GM04504 (cell line): ENCODE measurements at places on chromosomes 3 and 15.

DNA sequence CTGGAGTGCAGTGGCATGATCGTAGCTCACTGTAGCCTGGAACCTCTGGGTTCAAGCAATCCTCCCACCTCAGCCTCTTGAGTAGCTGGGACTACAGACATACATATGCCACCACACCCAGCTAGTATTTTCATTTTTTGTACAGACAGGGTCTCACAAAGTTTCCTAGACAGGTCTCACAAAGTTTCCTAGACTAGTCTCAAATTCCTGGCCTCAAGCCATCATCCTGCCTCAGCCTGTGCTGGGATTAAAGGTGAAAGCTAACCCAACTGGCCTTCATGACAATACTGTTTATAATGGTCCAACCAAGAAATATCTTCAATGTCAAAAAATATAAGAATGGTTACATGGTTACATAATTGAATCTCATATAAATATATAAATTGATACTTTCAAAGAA, 24.0 kb downstream of the GPR176 start:
- DNase-seq = no peak

- no peak for DNase-seq
Observed at GRCh38 chr3:58093574-58094195, 85.5 kb downstream of the FLNB start.

- DNase-seq = peak; percentile 99
Observed at GRCh38 chr3:194089357-194090177, 46.4 kb upstream of the HES1 start.

DNA sequence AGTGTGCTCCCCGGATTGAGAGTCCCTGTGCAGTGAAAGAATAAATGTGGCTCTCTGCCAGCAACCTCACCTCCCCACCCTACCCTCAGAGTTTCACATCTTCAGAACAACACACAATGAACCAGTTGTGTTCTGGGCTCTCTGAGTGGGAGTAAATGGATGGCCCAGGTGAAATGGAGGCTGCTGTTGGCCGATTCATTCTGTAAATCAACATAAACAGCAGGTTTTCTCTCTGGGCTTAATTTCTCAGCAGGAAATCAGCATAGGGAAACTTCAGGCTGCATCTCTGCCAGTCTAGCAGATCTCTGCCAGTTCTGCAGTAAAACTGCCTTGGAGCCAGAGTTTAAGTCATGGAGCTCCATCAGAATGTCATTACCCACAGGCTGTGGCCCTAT, 54.6 kb upstream of the FURIN start:
- no peak for DNase-seq

GRCh38 chr3:33174711-33175414, 43.7 kb downstream of the SUSD5 start:
- no peak for DNase-seq

DNA sequence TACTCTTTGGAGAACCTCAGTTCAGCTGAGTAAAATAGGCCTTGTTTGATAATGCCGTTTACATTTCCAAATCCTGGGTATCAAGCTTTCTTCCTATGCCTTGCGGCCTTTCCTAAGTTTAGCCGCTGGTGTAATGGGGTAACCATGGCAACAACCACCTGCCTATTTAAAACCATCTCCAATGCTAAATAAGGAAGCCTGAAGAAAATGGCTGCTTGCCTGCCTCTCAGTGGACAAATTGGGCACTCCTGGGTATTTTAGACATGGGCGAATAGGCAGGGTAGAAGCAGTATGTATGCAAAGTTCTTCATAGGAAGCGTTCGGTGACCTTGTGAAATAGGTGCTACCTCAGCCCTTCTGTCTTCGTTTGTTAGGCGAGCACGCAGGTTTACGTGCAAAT, 122.7 kb downstream of the DGKG start:
- DNase-seq = no peak

DNA sequence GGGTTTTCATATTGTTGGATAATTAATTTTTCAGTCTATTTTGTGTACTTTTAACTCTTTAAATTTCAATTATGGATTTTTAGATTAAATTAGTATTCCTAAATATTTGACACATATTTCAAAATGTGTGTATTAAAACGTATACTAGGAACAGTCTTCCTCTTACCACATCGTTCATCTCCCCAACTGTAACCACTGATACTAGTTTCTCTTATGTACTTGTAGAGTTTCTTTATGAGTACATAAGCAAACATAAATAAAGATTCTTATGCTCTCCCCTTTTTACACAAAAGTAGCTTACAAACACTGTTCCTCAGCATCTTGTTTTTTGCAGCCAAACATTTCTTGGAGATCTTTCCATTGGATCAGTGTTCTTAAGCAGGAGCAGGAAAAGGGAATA, 45.9 kb downstream of the CMSS1 start:
- DNase-seq = no peak

GRCh38 chr3:73353649-73354217, 271.0 kb downstream of the PDZRN3 start:
- no peak for DNase-seq

- peak; percentile 84 for DNase-seq
Observed at GRCh38 chr3:36525115-36525801, 145.0 kb downstream of the STAC start.

DNA sequence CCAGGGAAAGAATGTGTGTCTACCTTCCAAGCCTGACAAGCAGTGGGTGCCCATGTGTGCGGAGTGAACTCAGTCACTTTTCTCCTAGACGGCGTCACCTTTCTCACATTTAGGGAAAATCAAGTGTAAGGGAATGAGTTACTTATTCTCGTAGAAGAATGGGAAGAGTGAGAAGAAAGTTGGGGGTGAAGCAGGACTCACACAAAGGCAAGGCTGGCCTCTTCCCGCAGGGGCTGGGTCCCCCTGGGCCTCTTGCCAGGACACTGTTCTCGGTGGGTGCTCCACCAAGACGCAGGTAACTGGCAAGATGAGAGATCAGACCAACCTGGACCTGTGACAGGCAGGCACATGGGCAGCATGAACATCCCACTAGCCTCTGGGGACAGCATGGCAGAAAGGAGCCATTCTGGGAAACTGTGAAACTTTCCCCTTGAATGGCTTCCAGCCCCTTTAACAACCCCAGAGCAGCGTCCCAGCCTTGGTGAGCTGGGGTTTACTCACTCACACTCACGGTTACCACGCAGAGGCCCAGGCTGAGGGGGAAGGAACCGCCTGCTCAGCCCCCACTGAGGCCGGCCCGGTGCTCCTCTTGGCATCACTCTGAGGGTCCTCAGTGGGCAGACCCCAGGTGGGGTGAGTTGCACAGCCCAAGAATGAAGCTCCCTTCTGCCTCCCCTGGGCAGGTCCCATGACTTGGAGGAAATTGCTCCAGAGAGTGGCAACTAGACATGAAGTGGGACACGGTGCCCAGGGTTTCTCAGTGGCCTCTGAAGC, 15.0 kb upstream of the SRP14 start:
- no peak for DNase-seq

- no peak for DNase-seq
Observed at GRCh38 chr3:27209617-27210264, 159.4 kb downstream of the NEK10 start.

DNA sequence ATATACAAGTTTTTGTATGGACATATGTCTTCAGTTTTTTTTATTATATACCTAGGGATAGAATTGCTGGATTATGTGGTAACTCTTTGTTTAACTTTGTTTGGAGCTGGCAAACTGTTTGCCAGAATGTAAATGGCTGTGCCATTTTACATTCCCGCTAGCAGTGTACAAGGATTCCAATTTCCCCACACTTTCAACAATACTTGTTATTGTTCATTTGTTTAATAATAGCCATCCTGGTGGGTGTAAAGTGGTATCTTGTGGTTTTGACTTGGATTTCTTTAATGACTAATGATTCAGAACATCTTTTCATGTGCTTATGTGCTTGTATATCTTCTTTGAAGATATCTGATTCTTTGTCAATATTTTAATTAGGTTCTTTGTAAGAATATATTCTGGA, 64.4 kb downstream of the ZNF609 start:
- DNase-seq = no peak

DNA sequence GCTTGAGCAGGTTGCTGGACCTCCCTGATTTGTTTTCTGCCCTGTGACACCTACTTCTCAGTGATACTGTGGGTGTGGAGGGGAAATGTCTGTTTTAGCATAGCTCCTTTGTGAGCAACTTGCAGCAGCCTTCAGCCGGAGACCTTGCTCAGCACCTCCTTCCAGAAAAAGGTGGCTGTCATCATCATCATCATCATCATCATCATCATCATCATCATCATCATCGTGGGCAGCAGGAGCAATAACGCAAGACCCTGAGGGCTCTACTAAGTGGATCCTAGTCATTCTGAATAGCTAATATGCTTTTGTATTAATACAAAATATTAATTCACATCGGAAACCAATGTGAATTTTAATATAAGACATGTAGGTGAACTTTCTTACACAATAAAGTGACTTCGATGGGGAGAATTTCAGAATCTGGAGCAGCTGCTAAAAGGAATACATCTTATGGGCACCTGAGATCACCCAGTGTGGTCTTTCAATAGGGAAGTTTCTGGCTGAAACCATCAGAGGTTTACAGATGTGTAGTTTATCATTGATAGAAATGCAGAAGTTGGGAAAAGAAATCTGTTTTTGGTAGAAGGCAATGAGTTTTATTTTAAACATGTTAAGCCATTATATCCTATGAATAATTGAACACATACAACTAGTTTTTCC, 8.6 kb downstream of the GABRR3 start:
- no peak for DNase-seq

GRCh38 chr3:30864132-30864531, 30.3 kb downstream of the GADL1 start:
- no peak for DNase-seq

DNA sequence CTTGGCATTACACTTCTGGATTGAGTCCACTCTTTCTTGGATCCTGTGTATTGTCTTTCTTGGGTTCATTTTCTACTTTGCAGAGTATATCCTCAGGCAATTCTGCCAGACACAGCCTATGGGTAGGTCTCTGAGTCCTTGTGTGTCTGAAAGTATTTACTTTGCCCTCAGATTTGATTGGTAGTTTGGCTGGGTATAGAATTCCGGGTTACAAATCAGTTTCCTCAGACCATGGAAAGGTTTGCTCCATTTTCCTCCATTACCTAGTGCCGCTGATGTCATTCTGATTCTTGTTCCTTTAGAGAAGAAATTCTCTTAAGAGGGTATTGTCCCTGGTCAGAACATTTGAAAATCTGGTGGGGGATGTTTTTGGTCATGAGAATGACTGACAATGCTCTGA, 133.2 kb downstream of the NUP210 start:
- no peak for DNase-seq

- no peak for DNase-seq
Observed at GRCh38 chr3:45034612-45035252, 8.6 kb downstream of the CLEC3B start.

- DNase-seq = peak; percentile 30
Observed at GRCh38 chr3:171982828-171983227, 56.5 kb upstream of the FNDC3B start.

DNA sequence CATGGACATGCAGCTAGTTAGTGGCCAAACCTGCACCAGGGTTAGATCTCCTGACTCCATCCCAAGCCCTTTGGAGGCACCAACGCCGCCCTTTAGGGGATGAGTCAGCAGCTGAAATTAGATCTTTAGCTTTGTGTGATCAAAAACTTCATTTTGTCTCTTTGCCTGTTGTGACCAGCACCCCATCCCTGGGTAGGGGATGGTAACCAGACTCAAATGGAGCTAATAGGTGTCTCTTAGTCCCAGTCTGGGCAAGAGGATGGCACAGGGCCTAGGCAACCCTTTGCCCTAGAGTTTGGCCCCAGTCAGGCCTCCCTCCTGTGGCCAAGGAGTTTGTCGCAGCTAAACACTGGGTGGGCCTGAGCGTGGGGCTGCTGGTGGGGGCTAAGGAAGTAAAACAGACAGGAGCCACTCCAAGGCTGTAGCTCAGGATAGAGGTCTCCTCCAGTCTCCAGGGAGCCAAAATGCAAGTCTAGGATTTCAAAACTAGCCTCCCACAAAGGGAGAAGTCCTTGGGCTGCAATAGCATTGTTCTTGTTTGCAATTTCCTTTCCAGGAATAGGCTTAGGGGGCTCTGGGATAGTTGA, 105.1 kb downstream of the CPN2 start:
- no peak for DNase-seq

- DNase-seq = no peak
Observed at GRCh38 chr3:183027276-183027675, 46.9 kb upstream of the DCUN1D1 start.

GRCh38 chr15:78259232-78259631, 5.1 kb upstream of the DNAJA4 start:
- DNase-seq = no peak

- DNase-seq = no peak
Observed at GRCh38 chr3:111538681-111539083, 3.3 kb upstream of the CD96 start.

GRCh38 chr3:101876142-101876541, 26.8 kb downstream of the NFKBIZ start:
- no peak for DNase-seq

DNA sequence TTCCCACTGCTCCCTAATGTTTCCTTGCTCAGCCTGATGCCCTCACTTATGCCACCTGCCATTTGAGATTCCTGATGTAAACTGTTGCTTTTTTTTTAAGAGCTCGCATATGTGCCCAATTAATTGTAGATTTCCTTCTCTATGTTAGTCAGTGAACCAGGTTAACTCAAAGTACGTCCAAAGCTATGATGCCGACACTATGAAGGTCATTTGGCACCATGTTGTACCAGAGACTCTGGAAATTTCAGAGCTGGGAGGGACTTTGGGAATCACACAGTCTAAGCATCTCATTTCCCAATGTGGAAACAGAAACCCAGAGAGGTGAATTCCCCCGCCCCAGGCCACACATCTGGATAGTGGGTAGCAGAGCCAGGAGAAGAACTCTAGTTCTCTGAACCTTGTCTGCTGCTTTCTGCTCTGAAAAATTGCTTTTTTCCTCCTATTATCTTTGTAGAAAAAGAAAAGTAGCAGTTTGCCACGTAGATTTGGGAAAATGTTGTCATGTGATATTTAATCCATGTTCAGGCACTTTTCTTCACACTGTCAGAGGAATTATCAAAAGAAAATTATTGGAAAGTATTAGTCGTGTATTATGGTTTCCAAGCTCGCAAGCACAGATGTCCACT, 38.5 kb upstream of the TNFAIP8L3 start:
- no peak for DNase-seq

DNA sequence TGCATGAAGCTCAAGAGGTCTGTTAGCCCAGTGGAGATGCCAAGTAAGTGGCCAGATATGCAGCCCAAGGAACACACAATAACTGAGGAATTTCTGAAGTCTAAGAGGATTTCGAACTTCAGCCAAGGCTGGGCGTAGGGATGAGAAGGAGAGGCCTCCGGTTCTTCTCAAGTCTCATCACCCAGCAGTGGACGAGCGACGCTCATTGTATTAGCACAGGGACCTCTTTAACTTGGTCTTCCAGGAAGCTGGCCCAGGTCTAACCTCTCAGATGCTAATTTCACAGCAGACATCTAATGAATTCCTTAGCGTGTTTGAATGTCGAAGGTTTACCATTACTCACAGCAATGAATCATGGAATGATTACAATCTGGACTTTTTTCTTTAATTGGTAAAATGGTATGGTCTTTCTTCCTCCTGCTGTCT, 85.0 kb downstream of the HES1 start:
- no peak for DNase-seq

DNA sequence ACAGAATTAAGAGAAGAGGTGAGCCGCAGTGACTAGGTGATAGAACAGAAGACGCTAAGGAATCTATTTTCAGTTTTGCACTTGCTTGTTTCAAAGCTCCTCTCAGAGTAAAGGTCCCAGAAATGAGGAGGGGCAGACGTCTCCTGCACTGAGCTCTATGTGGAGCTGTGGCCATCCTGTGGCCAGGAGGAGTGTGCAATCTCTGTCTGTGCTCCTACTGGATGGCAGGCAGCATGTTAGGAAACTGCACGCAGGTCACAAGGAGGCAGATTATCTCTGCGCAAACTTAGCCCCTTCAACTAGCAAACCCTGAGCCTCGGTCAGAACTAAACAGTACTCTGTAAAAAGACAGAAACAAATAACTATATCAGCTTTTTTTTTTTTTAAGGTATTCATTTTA, 31.1 kb upstream of the PPIB start:
- no peak for DNase-seq
